Mammary epithelial cell (primary cell): ENCODE measurements at places on chromosomes 11 and 22. TPM values are rescaled to one million over a fixed set of nuclear protein-coding genes. Genes with fewer than 3 reads are reported as not detected.

Gene MGAT3
- total RNA-seq: not detected in 2 replicates

Gene ALDH3B2
- 0.43 and 1.1 TPM in 2 replicates for total RNA-seq

Gene MPPED2
- total RNA-seq: 0.17 TPM

Gene MICAL3
- total RNA-seq: 73.4 and 102 TPM in 2 replicates

Gene BDNF
- total RNA-seq: 1.4 and 1.8 TPM in 2 replicates

Gene OR11H1
- total RNA-seq: not detected

Gene TMEM132A
- 69.6 and 114 TPM in 2 replicates for total RNA-seq

Gene MFNG
- total RNA-seq: 40.9 and 48.9 TPM in 2 replicates

Gene SLC25A18
- not detected in 2 replicates for total RNA-seq

Gene PLAAT5
- total RNA-seq: under 0.01 TPM

Gene SCGB1D2
- not detected for total RNA-seq

Gene EFCAB6
- 2.0 TPM for total RNA-seq

Gene OR10D3
- total RNA-seq: not detected in 2 replicates

Gene SEZ6L
- not detected in 2 replicates for total RNA-seq

Gene STARD10
- total RNA-seq: 63.0 and 65.2 TPM in 2 replicates

Gene BCO2
- total RNA-seq: 2.4 and 4.9 TPM in 2 replicates

Gene DBX1
- total RNA-seq: not detected in 2 replicates

Gene C11orf91
- not detected for total RNA-seq

Gene NTM
- 105 TPM for total RNA-seq

Gene PAX6
- total RNA-seq: 1.0 TPM

Gene SYT12
- total RNA-seq: 0.16 and 1.2 TPM in 2 replicates
